NCI-H1092 treated with DMSO at 0.1 percent for 48 hours (cell line): ENCODE measurements at places on chromosomes 1 and 21.

DNA sequence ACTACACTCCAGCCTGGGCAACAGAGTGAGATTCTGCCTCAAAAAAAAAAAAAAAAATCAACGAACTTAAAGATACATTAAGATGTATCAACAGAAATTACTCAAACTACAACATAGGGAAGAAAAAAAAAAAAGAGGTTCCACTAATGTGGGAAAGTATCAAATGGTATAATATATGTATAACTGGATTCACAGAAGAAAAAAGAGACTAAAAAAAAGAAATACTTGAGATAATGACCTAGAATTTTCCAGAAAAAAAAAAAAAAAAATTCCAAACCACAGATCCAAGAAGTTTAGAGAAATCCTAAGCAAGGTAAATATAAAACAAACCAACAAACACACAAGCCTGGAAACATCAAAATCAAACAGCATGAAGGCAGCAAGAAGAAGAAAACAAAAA is 45.5 kb downstream of the EIF4G3 start:
- no peak for DNase-seq

DNA sequence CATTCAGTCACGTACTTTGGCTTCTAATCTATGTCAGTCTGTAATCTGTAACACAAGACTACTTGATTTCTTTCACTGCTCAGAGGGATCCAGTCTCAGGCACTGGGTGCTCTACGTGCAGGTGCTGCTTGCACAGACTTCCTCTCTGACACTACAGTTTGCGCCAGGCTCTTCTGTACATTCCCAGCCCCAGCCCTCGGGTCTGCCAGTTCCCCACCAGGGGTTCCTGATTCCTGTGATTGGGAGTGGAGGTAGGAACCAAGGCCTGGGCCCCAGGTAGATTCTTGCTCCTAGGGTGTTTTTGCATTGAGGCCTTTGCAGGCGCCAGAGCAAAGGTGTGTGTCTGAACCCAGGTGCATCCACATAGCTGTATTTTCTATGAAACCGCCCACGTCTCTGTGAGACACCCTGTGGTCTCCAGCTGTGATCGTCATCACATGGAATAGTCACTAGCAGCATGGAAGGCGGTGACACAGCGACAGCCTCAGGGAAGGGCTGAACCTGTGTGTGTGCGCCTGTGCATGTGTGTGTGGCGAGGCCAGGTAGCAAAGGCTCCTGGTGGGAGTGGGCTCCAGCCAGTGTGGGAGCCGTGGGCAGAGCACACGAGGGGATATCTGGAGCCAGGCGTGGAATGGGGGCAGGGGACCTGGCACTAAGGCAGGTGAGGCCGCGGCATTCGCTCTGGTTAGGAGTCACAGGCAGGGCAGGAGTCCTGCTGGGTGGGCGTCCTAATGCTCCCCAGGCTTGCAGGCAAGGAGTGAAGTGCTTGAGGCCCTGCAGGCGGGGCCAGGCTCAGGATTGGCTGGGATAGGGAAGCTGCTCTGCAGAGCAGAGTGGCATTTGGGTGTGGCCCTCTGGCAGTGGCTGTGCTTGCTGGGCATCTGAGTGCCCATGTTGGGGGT is 5.2 kb downstream of the GJC2 start:
- no peak for DNase-seq

GRCh38 chr1:182173808-182174512 is 112.4 kb upstream of the ZNF648 start:
- DNase-seq: no peak

- peak; percentile 29 for DNase-seq
Measured at GRCh38 chr1:2611031-2611501, 21.8 kb downstream of the MMEL1 start.

GRCh38 chr1:164623805-164624204 is 64.8 kb downstream of the PBX1 start:
- DNase-seq: no peak

DNA sequence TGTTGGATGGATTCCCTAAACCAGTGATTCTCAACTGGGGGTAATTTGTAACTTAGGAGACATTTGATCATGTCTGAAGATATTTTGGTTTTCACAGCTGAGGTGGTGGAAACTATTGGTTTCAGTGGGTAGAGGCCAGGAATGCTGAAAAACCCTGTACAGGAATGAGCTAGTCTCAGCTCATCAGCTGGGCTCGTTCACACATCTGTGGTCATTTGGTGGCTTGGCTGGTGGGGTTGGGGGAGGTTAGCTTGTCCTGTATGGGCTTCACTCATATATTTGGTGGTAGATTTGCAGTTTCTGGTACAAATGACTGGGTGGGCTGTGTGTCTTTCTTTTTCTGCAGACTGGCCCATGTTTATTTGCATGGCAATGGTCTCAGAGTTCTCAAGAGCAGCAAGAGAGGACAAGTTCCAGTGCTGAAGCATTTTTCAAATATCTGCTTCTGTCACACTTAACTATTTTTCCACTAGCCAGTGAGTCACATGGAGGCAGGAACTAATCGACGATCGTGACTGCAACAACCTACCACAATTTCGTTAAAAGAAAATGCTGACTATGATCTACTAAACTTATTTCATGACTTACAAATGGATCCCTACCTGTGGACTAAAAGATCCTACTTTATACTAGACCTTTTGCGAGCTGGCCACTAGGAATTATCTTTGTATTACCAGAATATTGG is 321.7 kb upstream of the PLXNA2 start:
- no peak for DNase-seq

DNA sequence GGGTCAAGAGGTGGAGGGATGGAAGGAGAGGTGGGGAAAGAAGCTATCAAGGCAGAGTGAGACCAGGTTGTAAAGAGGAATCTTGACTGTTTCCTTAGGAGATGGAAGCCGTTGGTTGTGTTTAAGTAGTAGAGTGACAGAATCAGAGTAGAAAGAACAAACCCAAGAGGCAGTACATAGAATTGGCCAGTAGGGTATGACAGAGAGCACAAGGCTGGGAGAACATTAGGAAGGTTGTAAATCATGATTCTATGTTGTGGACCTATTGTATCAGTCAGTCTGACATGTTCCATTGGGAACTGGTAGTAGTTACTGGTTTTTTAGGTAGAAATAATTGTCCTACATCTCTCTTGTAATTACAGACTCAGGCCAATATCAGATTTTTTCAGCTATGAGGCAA is 486.9 kb upstream of the USP24 start:
- DNase-seq: no peak

DNA sequence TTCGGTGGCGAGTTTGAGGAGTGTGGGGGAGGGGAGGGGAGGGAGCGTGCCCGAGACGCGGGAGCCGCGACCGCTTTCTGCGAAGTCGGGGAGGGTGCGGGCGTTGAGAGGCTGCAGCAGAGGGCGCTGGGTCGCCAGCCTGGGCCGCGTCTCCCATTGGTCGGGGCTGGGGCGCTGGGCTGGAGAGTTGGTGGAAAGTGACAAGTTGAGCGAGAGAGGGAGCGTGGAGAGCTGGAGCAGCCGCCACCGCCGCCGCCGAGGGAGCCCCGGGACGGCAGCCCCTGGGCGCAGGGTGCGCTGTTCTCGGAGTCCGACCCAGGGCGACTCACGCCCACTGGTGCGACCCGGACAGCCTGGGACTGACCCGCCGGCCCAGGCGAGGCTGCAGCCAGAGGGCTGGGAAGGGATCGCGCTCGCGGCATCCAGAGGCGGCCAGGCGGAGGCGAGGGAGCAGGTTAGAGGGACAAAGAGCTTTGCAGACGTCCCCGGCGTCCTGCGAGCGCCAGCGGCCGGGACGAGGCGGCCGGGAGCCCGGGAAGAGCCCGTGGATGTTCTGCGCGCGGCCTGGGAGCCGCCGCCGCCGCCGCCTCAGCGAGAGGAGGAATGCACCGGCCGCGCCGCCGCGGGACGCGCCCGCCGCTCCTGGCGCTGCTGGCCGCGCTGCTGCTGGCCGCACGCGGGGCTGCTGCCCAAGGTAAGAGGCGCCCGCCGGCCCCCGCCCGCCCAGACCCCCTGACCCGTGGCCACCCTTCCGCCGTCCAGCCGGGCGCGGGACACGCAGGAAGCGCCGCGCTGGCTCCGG is at the start of gene ROR1:
TSS of gene ROR1 (plus strand) at position 203 of the 802 bp plus-strand sequence.
- peak; percentile 70 for DNase-seq

- no peak for DNase-seq
Measured at GRCh38 chr1:5803851-5804250, 188.4 kb downstream of the NPHP4 start.

GRCh38 chr1:88088481-88088880 is 595.6 kb upstream of the PKN2 start:
- no peak for DNase-seq

GRCh38 chr1:207316141-207316540 is 5.3 kb upstream of the CD55 start:
- DNase-seq: no peak

- DNase-seq: no peak
Measured at GRCh38 chr1:215889871-215890270, 322.8 kb downstream of the KCTD3 start.

DNA sequence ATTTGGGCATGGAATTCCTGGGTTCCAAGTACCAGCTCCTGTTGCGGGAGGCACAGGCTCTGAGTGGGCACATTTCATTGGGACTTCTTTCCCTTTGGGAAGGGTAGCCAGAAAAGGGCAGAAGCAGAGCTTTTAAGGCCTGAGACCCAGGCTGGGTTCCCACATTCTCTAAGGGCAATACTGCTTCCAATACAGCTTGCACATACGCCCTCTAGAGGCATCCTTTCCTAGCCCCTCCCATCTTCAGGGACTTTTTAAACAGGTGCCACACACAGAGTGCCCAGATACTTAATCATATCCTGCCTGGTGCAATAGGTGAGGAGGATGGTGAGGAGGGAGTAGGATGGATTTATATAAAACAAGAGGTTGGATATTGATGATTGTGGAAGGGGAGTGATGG is 5.7 kb downstream of the GPR88 start:
- no peak for DNase-seq

DNA sequence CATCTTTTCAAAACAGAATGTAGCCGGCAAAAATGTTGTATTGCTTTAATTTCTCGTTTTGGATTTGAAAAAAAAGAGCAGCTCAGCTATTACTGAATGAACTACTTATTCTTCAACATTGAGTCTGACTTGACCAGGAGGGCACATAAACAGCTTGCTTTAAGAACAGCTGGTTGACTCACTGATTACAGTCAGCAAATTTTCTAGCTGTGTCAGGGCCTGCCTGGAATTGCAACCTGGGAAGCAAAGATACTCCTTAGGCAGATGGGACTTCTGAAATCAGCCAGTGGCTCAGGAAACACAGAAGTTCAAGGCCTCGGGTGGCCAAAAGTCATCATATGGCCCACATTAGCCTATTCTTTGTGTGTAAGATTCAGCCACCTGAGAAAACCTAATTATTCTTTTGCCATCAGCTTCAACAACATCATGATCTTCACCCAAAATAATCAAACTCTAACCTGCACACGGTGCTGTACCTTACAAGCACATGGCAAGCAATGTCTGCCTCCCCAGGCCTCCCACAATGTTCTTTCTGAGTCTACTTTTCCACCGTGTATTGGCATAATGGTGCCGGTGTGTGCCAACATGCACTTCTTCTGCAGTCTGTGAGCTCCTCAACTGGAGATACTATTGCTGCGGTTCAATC is 307.2 kb downstream of the HHIPL2 start:
- no peak for DNase-seq

GRCh38 chr21:44914176-44914874 is 6.4 kb downstream of the ITGB2 start:
- DNase-seq: no peak

- no peak for DNase-seq
Measured at GRCh38 chr1:17307946-17308345, at the start of gene PADI4. TSS of gene PADI4 (plus strand) at chr1:17308197. CDS start at chr1:17308223, 26 bp downstream.

DNA sequence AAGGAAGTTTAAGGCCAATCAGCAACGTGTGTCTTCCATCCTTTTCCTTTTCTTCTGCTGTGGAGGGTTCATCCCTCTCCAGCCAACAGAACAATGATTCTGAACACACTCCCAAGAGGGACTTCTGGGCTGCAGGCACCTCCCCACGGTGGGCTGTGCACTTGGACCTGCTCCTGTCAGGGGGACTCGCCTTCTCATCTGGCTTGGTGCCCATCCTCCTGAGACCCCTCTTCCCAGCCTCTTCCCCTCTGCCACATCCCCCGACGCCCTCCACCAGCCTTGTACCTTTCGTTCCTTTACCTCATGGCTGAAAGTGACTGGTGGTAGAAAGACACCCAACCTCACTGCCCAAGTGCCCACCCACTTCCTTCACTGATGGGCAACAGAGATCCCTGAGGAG is 26.0 kb upstream of the SLAMF9 start:
- no peak for DNase-seq

GRCh38 chr21:29708401-29708800 is 231.4 kb downstream of the GRIK1 start:
- DNase-seq: no peak

- DNase-seq: no peak
Measured at GRCh38 chr1:239574112-239574511, 187.7 kb downstream of the CHRM3 start.

GRCh38 chr1:168116327-168116799 is 20.4 kb downstream of the GPR161 start:
- DNase-seq: no peak

DNA sequence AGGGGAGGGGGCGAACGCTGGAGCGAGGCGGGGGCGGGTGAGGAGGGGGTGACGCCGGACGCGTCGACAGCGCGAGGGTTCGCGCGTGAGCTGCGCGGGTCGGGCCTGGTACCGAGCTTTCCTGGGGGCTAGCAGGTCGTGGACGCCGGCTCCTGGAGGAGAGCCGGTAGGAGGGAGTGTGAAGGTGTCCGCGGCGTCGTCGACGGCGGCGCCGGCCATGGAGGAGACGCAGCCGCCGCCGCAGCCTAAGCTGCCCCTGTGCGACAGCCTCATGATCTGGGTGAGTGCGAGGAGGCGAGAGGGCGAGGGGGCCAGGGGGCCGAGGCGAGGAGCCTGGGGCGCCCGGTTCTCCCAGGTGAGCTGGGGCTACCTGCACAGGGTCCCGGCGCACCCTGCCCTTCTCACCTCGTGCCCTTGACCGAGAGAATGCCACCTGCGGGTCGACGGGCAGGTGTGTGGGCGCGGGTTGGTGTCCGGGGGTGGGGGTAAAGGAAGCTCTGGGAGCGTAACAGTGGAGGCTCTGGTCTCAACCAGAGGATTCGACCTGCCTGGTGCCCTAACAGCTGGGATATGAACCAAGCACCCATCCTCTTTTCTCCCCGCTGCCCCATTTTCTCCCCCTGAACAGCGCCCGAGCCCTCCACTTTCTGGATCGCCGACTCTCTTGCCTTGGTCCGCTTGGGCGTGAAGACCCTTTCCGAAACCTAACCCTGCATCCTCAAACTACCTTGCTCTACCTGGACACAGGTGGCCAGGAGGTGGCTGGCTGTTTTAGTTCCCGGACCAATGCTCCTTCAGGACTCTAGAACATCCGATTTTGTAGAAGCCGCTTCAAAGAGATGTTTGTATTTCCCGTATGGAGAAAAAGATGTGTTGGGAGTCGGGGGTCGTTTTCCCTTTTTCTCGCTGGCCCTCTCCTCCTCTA is at the start of gene HOOK1:
TSS of gene HOOK1 (plus strand) at position 49 of the 925 bp plus-strand sequence. CDS start at position 218, 169 bp downstream.
- DNase-seq: no peak

GRCh38 chr21:26124896-26125295 is 45.7 kb downstream of the APP start:
- DNase-seq: no peak

DNA sequence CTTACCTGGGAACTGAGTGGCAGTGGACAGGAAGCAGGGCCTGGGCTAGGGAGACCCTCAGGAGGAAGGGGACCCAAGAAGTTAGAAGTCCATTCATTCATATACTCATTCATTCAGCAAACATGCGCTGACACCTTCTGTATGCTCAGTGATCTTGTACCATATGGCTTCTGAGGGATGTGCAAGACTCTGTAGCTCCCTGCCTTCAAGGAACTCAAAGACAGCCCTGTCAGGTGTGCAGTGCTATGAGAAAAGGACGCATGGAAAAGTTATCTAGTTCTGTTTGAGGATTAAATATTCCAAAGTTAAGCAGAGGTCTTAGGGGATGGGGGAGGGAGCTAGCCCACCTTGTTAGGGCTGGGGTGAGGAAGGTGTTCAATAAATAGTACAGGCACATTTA is 12.5 kb downstream of the DMAP1 start:
- no peak for DNase-seq

GRCh38 chr1:108877348-108878159 is 769 bp downstream of the GPSM2 start:
- peak; percentile 56 for DNase-seq
